ENCODE measurements at places on chromosomes 16 and 17.
A peak's percentile ranks its signal among the peaks of the same experiment; 100 is the strongest.

DNA sequence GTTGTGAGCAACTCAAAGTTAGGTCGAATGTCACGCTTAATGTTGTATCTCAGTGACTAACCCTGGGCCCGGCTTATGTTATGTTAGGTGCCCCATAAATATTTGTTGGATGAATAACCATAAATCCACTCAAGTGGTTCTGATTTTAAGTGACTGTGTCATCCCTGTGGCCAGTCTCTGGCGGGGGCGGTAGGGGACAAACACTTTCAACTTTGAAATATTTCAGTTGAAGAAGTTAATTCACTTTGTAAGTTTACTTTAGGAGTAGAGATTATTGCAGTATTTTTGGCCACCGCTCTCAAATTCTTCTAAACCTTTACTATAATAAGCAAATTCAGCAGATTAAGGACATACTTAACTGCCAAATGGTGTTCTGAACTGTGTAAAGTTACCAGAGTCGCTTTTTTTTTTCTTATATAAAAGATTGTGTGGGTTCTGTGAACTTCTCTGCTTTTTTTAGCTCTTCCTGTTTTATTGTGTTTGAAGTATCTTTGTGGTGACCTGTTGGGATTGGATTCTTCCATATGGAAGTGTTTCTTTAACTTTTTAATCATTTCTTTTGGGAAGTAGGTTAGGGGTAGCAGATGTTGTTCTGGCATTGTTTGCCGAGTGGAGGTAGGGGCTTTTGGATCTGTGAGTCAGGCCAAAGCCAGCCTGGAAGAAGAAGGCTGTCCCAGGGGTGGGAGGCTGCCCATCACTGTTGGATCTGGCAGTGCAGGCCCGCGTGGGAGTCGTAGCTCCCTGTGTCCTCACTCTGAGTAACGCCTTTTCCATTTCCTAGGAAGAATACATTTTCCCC is 61.4 kb upstream of the TBX2 start:
- DNase-seq = no peak
- no peak overlapping the region for H3K4me3 ChIP-seq
- no peaks in the 10 kb centered on the region for H3K36me3 ChIP-seq
- no peaks in the 10 kb centered on the region for H3K4me1 ChIP-seq

DNA sequence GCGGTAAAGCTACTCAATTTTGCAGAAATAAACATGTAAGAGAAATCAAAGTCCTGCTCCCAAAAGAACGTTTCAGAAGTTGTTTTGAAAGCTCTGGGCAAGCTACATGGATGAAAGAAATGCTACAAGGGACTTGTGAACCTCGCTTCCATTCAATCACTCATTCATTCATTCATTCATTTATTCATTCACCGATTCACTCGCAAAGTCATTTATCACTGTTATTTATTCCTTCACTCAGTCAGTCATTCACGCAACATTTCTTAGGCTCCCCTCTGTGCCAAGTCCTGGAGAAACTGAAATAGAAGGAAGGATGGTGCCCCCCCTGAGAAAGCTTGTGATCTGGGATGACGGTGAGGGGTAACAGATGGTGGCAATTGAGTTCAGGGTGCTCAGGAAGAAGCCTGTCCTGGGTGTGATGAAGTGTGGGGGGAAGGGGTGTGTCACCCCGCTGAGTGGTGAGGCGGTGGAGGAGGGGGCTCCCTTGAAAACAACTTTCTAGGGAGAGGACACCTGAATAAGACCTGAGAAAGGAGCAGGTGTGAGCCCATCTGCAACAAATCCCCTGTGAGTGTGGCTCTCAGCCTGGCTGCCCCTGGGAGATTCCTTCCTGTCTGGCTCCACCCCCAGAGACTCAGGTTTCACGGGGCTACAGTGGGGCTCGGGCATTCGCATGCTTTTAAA is 36.3 kb upstream of the PRSS54 start:
- H3K36me3 ChIP-seq = no peaks in the 10 kb centered on the region
- no peaks in the 10 kb centered on the region for H3K4me1 ChIP-seq
- DNase-seq = no peak

DNA sequence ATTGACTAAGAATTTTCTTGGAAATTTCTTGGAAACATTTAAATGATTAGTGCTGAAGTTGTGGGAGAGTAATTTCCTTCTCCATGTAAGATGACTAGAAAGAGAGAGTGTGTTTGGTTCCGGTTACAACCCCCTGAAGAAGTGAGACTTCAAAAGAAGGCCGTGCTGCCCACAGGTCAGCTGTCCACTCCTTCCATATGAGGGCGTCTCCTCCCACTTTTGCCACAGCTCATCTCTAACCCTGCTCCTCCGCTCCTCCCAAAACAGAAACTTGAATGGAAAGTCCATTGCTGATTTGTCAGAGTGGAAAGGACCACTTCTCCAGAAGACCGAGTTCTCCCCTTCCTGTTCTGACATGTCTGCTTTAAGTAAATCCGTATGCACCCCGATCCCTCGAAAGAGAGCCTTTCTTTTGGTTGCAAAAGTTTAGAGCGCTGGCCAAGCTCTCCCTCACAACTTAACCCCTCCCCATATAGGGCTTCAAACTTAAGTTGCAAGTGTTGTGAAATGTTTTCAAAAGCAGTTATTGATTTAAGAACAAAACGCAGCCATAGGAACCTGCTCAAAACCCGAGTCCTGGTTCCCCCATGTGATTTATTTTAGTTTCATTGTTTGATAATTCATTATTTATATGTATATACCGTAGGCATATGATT is 129.5 kb downstream of the SOCS1 start:
- no peaks in the 10 kb centered on the region for H3K27me3 ChIP-seq
- H3K4me3 ChIP-seq = no peak overlapping the region

DNA sequence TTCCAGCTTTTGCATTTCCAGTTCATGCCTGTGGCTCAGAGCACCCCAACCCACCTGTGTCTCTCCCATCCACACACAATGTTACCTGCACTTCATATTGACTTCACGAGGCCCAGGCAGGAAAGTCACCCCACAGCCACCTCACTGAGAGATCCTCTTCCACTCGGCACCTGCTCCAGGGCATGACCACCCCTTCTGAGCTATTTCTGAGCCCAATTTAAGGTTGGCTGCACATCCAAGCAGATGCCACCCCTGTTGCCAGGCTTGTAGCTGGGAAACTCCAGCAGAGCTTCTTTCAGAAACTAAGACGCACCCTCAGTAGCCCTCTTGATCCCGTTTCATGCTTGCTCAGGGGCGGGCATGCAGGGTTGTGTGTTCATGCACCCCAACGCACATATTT is 88.4 kb downstream of the SOCS1 start:
- H3K36me3 ChIP-seq = no peaks in the 10 kb centered on the region
- no peaks in the 10 kb centered on the region for H3K27me3 ChIP-seq
- H3K4me3 ChIP-seq = no peak overlapping the region
- no peak overlapping the region for H3K27ac ChIP-seq
- DNase-seq = no peak

GRCh38 chr17:79537061-79537460 is 73.8 kb downstream of the RBFOX3 start:
- no peak for DNase-seq
- H3K36me3 ChIP-seq = no peaks in the 10 kb centered on the region
- no peaks in the 10 kb centered on the region for H3K4me1 ChIP-seq
- H3K4me3 ChIP-seq = no peak overlapping the region

DNA sequence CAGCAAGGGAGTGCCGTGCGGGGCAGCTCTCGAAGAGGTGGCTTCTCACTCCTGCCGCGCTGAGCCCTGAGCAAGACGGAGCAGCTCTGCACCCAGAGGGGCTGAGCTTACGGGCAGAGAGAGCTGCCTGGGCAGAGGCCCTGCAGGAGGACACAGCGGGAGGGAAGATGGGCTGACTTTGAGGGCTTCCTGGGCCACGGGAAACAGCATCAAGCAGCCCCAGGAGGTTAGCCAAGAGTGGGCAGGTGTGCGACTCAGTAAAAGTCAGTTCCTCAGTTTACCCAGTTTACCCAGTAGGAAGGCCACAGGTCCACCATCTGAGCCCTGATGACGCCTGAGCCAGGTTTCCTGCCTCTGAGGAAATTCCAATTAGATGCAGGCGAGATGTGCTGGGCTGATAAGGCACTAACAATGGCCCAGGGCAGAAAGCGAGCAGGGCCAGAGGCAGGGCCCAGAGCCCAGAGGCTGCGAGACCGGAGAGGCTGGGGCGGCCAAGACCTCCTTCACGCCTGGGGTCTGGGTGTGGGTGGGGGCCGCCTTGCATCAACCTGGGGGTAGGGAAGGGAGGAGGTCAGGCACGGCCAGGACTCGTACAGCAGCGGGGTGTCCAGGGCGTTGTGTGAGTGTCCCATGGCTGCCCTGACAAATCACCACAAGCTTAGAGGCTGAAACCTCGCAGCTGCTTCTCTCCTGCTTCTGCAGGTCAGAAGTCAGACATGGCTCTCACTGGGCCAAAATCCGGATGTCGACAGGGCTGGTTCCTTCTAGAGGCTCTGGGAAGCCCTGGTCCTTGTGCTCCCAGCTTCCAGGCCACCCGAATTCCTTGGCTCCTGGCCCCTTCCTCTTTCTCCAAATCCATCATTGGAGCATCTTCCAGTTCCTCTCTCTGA is 32.0 kb upstream of the CIBAR2 start:
- H3K27ac ChIP-seq = no peak overlapping the region
- DNase-seq = no peak
- H3K27me3 ChIP-seq = peaks cover 1% of the 10 kb centered on the region
- no peak overlapping the region for H3K4me3 ChIP-seq
- no peaks in the 10 kb centered on the region for H3K36me3 ChIP-seq

DNA sequence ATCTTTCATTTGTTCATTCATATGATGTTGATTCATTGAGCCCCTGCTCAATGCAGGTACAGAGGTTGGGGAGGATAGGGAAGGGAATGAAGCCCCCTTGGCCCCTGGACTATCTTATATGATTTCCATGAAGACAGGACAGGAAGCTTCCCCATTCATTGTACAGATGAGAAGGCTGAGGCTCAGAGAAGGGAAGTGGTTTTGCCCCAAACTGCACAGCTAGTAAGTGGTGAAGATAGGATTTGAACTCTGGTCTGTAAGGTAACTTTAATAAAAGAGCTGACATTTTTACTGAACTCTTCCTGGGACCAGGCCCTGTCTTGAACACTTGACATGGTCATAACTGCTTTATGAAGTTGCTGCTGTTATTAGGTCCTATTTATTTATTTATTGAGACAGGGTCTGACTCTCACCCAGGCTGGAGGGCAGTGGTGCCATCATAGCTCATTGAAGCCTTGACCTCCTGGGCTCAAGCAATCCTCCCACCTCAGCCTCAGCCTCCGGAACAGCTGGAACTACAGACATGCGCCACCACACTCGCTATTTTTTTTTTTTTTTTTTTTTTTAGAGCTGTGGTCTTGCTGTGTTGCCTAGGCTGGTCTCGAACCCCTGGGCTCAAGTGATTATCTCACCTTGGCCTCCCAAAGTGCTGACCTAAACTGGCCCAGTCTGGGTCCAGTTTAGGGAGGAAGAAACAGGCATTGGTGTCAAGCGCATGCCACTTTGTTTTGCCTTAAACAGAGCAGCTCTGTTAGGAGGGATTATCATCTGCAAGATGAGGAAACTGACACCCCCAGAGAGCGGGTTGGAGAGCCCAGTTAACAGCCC is 5.0 kb downstream of the CTF1 start:
- peak overlapping the region; percentile 44 for H3K27ac ChIP-seq
- no peaks in the 10 kb centered on the region for H3K36me3 ChIP-seq
- DNase-seq = no peak

DNA sequence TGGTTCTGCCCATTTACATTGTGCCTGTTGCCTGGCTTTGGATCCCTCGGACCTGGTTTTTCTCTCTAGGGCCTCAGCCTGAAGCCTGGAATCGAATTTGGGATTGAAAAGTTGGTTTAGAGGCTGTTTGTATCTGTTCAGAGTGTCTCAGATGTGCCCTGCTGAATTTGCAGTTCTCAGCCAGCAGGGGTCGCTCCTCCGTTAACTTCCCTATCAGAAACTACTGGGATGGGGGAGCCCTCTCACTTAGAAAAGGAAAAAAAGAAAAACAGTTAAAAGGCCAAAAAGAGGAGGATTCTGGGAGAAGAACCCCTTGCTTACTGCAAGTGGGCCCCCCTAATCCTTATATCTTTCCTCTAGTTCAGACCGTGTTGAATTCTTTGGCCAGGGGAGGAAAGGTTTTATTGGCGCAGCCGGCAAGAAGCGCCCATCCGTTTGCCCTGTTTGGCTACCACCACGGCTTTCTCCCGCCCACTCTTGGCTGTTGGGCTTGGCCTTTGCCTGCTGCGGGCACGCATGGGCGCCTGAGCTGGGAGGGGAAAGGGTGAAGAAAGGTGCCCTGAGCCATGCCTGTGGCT is 8.7 kb downstream of the FZD2 start:
- no peaks in the 10 kb centered on the region for H3K36me3 ChIP-seq
- H3K4me3 ChIP-seq = no peak overlapping the region
- no peak overlapping the region for H3K27ac ChIP-seq
- no peak for DNase-seq
- no peaks in the 10 kb centered on the region for H3K27me3 ChIP-seq
- no peaks in the 10 kb centered on the region for H3K4me1 ChIP-seq

- DNase-seq = no peak
- H3K27me3 ChIP-seq = no peaks in the 10 kb centered on the region
- H3K4me1 ChIP-seq = peaks cover 33% of the 10 kb centered on the region
- peaks cover 13% of the 10 kb centered on the region for H3K36me3 ChIP-seq
Measured at GRCh38 chr17:2085648-2085949, 30.7 kb downstream of the HIC1 start.

DNA sequence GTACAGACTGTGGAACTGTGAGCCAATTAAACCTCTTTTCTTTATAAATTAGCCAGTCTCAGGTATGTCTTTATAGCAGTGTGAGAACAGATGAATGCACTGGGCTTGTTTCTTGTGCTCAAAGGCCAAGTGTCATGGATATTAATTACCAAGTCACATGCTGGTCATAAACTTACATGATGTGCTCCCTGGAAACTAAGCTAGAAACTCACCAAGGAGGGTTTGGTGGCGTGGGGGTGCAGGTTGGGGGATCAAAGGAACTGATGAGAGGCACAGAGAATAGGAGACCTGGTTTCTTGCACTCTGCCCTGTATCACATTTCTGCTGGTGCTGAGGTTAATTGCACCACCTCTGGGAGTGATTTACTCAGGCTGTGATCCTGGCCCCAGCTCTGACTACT is 31.2 kb upstream of the TMC5 start:
- no peaks in the 10 kb centered on the region for H3K36me3 ChIP-seq
- H3K4me3 ChIP-seq = no peak overlapping the region
- no peak overlapping the region for H3K27ac ChIP-seq
- H3K4me1 ChIP-seq = no peaks in the 10 kb centered on the region
- H3K27me3 ChIP-seq = no peaks in the 10 kb centered on the region

DNA sequence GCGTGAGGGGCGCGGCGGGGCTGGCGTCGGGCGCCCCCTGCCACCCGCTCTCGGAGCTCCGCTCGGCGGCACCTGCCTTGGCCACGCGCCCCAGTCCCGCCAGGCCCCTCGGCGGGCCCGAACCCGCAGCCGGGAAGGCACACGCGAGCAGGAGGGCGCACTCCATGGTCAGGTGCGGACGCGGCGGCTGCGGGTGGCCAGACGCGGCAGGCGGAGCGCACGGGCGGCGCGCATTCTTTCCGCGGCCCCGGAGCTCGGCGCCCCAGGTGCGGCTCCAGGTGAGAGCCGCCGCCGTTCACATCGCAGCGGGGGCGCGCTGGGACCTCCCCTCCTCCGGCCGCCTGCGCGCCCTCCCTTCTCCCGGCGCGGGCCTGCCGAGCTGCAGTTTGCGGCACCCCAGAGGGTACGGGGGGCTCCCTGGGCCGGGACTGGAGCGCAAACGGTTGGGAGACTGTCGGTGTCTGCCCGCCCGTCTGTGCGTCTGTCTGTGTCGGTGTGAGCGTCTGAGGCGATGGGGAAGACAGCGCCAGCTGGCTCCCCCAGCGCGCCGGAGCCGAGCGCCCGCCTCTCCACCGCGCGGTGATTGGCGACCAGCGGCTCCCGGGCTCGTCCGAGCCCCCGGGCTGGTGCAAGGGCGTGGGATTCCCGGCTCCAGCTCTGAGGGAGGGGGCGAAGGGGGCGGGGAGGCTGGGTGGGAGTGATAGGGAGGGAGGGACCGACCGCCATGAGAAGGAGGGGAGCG is at the start of gene ADAMTS18:
TSS of gene ADAMTS18 (minus strand) at position 505 of the 742 bp plus-strand sequence. CDS start at position 166, 339 bp downstream.
- H3K4me3 ChIP-seq = no peak within 1 kb of the TSS
- no peaks in the 10 kb centered on the region for H3K27me3 ChIP-seq
- no peak within 1 kb of the TSS for H3K27ac ChIP-seq
- DNase-seq = no peak
- H3K4me1 ChIP-seq = no peaks in the 10 kb centered on the region
